ENCODE measurements at places on chromosomes 6 and 20. TPM values are rescaled to one million over a fixed set of nuclear protein-coding genes. Genes with fewer than 3 reads are reported as not detected.

The AVP gene
- not detected for total RNA-seq

The PHACTR1 gene
- not detected for total RNA-seq

The MCCD1 gene
- total RNA-seq, result not detected

The TSPO2 gene
- total RNA-seq, result not detected

The FLRT3 gene
- total RNA-seq, result 6.6 TPM

The BHLHE23 gene
- not detected for total RNA-seq

DNA sequence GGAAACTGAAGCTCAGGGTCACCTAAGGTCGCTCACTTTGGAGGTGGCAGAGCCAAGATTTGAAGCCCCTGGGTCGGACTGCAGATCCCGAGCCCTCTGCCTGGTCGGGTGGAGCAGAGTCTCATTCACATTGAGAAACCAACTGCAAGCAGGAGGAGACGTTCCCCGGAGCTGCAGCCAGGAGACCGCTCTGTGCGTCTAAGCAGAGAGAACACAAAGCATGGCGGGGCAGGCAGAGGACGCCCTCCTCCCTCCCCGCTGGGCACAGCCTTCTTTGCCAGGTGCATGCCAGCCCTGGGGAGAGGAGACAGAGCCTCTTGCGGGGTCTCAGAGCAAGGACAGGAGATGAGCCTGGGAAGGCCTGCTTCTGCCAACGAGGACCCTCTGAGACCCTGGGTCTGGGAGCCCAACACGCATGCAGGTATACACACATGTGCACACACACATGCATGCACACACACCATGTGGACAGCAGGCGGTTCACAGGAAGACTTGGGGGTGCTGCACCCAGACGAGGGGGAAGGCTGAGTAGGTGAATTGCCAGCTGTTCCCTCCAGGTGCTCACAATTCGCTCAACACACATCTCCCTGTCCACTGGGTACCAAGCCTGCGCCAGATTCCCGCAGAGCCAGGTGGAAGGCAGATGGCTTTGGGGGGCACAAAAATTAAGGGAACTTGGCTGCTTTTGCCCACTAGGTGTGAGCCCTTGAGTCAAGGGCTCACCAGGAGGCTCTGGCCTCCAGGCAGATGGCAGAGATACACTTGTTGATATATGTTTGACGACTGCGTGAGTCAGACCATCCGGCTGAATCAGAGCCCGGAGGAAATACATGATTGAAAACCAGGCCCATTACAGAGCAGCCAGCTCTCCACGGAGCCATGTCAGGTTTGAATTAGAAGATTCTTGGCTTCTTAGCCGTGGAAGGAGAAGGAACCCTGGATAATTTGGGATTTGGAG is 5.5 kb upstream of the NTSR1 start:
- H3K36me3 ChIP-seq, result no peaks in the 10 kb centered on the region
- H3K4me1 ChIP-seq, result peaks cover 15% of the 10 kb centered on the region
- peak overlapping the region; percentile 76 for H3K27ac ChIP-seq
- peak; percentile 94 for DNase-seq
- no peak overlapping the region for H3K4me3 ChIP-seq
- peaks cover 4% of the 10 kb centered on the region for H3K27me3 ChIP-seq

- no peak overlapping the region for H3K4me3 ChIP-seq
- no peaks in the 10 kb centered on the region for H3K4me1 ChIP-seq
- no peaks in the 10 kb centered on the region for H3K36me3 ChIP-seq
- H3K27ac ChIP-seq, result no peak overlapping the region
- peak; percentile 1 for DNase-seq
- no peaks in the 10 kb centered on the region for H3K27me3 ChIP-seq
Measured at GRCh38 chr20:13099676-13100075, 90.9 kb downstream of the SPTLC3 start.

DNA sequence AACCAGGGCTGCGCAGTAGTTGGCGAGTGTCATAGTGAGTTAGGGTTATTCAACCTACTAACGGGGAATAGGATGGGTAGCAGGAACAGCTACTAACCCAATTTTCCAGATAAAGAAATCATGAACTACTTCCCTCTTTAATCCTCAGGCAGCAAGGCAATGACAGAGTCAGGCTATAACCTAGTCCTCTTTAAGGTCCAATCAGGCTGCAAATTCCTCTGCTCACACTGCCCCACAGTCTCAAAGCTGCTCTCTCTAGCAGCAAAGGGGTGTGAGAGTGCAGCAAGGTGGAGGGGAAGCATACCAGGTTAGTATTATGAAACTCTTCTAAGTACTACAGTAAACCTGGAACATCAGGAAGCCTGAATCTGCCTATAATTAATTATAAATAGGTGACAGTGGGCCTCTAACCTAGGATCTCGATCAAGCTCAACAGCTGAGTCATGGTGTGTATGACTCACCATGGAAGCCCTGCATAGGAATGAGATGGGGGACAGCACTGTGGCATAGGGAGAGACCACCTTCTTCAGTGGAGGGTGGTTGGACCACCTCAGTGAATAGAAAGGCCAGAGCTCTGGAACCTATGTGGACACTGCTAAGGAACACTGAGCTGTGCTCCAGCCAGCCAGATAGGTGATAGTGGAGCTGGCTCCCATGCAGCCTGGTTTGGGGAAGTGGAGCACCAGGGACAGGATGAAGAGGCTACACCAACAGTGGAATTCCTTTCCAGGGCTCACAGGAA is 7.9 kb downstream of the PEX6 start:
- H3K4me3 ChIP-seq, result no peak overlapping the region
- peaks cover 10% of the 10 kb centered on the region for H3K4me1 ChIP-seq
- peak; percentile 34 for DNase-seq
- peak overlapping the region; percentile 34 for H3K27ac ChIP-seq

- H3K4me3 ChIP-seq, result peak overlapping the region; percentile 60
- H3K36me3 ChIP-seq, result peaks cover 4% of the 10 kb centered on the region
- peak overlapping the region; percentile 89 for H3K27ac ChIP-seq
- DNase-seq, result peak; percentile 35
- H3K4me1 ChIP-seq, result peaks cover 4% of the 10 kb centered on the region
- H3K27me3 ChIP-seq, result no peaks in the 10 kb centered on the region
Measured at GRCh38 chr6:36873612-36874442, 776 bp downstream of the PPIL1 start.

- no peak overlapping the region for H3K27ac ChIP-seq
- H3K27me3 ChIP-seq, result no peaks in the 10 kb centered on the region
Measured at GRCh38 chr6:157438611-157439111, 57.7 kb downstream of the ZDHHC14 start.

DNA sequence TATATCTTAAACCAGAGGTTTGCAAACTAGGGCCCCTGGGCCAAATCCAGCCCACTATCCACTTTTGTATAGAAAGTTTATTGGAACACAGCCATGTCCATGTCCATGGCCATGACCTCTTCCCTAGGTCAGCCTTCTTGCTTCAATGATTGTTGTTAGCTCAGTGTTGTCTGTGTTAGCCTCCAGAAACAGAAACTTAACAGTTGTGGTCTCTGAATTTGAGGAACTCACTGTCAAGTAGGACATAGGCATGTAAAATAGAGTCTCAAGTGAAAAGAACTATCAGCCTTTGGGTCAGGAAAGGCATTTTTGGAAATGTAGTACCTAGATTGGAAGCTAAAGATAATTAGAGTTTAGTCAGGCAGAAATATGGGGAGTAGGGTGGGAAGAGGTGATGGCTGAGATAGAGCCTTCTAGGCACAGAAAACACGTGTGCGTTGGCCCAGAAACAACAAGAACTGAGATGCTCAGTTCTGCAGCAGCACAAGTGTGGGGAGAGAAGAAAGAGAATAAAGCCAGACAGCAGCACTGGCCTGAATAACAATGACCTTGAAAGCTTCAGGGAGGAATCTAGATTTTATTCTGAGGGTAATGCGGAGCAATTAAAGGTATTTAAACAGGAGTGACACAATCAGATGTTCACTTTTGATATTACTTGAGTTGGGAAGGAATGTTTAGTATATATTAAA is 87.0 kb upstream of the OLIG3 start:
- no peak overlapping the region for H3K27ac ChIP-seq
- H3K27me3 ChIP-seq, result no peaks in the 10 kb centered on the region
- H3K4me1 ChIP-seq, result no peaks in the 10 kb centered on the region
- DNase-seq, result no peak
- no peaks in the 10 kb centered on the region for H3K36me3 ChIP-seq
- H3K4me3 ChIP-seq, result no peak overlapping the region

DNA sequence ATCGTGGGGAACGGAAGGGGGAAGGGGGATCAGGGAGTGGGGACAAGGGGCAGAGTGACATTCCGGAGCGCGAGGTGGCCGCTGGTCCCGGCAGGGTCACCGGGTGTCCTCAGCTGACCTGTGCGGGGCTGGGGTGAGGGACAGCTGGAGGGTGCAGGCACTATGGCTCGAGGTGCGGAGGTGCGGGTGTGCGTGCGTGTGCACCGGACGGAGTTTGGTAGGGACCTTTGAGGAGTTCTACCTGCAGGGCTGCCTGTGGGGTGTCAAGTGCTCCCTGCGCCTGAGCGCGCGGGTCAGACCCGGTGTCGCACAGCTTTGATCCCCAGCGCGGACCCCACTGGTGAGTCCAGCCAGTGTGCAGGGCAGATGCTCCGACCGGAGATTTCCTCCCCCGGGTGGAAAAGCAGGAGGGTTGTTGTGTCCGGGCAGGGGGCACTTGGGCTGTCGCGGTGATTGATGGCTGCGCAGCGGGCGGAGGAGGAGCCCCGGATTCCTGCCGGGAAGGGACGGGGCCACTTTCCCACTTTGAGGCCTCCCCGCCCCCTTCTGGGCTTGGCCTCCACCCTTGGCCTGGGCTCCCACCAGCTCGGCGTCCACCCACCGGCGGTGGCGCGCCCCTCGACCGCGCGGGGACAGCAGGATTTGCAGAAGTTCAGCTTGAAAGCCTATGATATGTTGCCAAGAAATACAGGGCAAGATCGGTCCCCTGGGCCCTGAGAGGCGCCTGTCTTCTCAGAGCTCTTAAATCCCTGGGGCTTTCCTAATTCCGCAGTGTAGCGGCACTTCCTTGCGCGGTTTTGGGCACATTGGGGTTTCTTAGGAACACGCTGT is 658 bp downstream of the RIN2 start:
- peak overlapping the region; percentile 72 for H3K4me3 ChIP-seq
- DNase-seq, result no peak
- H3K27ac ChIP-seq, result peak overlapping the region; percentile 78
- H3K36me3 ChIP-seq, result peaks cover 2% of the 10 kb centered on the region
- H3K27me3 ChIP-seq, result no peaks in the 10 kb centered on the region
- peaks cover 8% of the 10 kb centered on the region for H3K4me1 ChIP-seq

DNA sequence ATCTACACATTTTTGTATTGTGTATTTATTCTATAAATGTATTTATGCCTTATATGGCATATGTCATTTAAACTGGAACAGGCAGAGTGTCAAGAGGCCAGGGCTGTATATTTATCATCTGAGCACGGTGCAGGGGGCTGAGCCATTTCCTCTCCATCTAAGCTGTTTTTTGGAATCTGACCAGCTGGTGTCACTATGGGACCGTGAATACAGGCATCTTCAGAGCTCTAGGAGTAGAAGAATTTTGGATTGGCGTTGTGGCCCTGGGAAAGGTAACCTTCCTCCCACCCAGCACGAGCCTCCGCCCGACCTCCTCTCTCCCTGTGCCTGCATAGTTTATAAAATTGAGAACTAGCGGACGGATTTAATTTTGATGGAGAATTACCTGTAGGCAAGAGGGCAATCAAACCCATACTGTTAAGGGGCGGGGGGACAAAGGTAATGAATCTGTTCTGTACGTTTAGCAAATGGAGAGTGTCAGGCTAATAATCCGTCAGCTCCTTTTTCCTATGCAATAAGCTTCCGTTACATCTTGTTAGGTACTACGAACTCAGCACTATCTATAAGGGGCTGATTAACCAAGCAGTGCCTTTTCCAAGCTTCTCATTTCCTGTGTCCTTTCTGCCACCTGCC is 29.0 kb upstream of the EEF1E1 start:
- H3K27me3 ChIP-seq, result no peaks in the 10 kb centered on the region
- no peaks in the 10 kb centered on the region for H3K4me1 ChIP-seq
- H3K4me3 ChIP-seq, result no peak overlapping the region
- no peaks in the 10 kb centered on the region for H3K36me3 ChIP-seq
- peak; percentile 70 for DNase-seq
- H3K27ac ChIP-seq, result no peak overlapping the region

- peaks cover 1% of the 10 kb centered on the region for H3K36me3 ChIP-seq
- H3K4me3 ChIP-seq, result peak overlapping the region; percentile 99
- no peaks in the 10 kb centered on the region for H3K27me3 ChIP-seq
- peaks cover 11% of the 10 kb centered on the region for H3K4me1 ChIP-seq
- no peak for DNase-seq
- H3K27ac ChIP-seq, result no peak overlapping the region
Measured at GRCh38 chr6:45424451-45424861, 46.7 kb upstream of the SUPT3H start.
